Karpas-422 (cell line): ENCODE measurements at places on chromosomes 11 and 22.

DNA sequence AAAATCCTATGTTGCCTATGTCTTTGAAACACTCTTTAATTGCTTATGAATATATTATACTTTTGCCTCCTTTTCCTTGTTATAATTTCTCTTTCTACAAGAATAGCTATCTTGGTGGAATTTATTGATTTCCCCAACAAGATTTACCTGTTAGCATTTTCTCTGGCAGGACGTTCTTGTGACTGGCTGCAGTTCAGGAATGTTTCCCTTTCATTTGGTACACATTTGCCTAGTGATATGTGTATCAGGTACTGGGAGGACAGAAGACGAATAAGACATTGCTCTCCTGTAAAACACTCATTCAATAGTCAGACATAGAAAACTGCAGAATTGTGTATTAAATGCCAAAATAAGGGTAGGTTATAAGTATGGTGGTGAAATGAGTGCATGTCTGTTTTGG is 279.9 kb downstream of the FAT3 start:
- no peaks in the 10 kb centered on the region for H3K4me1 ChIP-seq
- no peak overlapping the region for H3K4me3 ChIP-seq
- DNase-seq = no peak
- H3K27me3 ChIP-seq = no peaks in the 10 kb centered on the region

DNA sequence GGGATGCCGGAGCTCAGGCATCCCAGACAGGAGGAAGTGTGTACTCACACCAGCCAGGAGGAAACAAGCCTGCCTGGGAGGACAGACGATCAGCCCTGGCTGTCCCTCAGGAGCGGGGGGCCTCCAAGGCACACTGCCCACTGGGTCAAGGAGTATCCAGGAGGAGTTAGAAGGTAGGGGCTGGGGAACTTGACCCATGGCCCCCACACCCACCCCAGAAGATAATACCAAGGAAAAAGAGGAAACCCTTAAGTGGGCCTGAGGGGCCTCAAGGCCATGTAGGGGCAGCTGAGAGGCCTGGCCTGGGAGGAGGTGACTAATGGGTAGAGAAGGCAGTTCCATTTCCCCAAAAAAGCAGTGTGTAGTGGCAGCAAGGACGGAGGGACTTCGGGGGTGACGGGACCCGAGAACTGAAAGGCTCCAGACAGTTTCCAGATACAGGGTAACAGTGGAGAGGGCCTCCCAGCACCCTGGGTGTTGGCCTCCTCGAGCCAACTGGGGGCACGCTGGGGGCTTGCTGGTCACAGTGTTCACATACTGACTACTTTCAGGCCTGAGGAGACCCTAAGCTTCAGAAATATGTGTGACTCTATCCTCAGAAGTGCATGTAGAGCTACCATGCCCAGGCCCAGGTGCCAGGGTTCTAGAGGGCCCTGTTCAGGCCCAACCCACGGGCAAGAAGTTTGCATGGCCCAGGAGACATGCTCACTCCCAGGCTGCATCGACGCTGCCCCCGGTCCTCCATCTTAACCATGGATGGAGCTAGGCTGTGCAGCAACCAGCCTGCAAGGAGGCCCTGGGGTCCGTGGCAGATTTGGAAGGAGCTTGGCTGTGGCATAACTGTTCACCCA is 75.7 kb upstream of the PITPNB start:
- no peaks in the 10 kb centered on the region; the same call in none of the 2 replicates for H3K4me1 ChIP-seq
- H3K36me3 ChIP-seq = no peaks in the 10 kb centered on the region
- no peaks in the 10 kb centered on the region for H3K27me3 ChIP-seq
- H3K4me3 ChIP-seq = no peak overlapping the region
- H3K27ac ChIP-seq = no peak overlapping the region

DNA sequence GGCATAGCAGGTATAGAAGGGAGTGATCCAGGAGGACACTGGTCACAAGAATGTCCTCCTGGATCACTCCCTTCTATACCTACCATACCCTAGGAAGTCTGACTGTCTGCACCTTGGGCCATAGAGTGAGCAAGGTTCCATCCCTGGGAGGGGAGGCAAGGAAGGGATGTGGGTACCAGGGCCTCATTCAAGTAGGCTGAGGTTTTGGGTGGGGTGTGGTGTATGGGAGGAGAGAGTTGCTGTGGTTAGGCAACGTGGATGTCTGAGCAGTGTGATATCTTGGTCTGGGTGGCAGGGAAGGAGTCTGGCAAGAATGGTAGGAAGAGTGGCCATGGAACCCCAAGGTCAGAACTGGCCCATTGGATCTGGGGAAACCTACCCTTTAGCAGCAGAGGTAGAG is 13.2 kb downstream of the PPFIBP2 start:
- DNase-seq = no peak
- H3K27ac ChIP-seq = no peak overlapping the region
- H3K4me1 ChIP-seq = peaks cover 46% of the 10 kb centered on the region
- no peak overlapping the region for H3K4me3 ChIP-seq

- H3K27ac ChIP-seq = no peak overlapping the region
- no peaks in the 10 kb centered on the region for H3K36me3 ChIP-seq
- H3K4me3 ChIP-seq = no peak overlapping the region
- no peak for DNase-seq
- no peaks in the 10 kb centered on the region for H3K27me3 ChIP-seq
Observed at GRCh38 chr11:40287916-40288803, 1171.3 kb downstream of the LRRC4C start.

GRCh38 chr11:66887526-66887925 is 30.7 kb downstream of the LRFN4 start:
- DNase-seq = no peak
- H3K27ac ChIP-seq = no peak overlapping the region

- peaks cover 98% of the 10 kb centered on the region for H3K4me1 ChIP-seq
- no peak overlapping the region for H3K4me3 ChIP-seq
- peak; percentile 66 for DNase-seq
- H3K27ac ChIP-seq = peak overlapping the region; percentile 7
- peaks cover 99% of the 10 kb centered on the region for H3K36me3 ChIP-seq
Observed at GRCh38 chr11:111368285-111368560, 10.9 kb downstream of the POU2AF1 start.

- DNase-seq = peak; percentile 45
- no peak overlapping the region for H3K27ac ChIP-seq
- H3K4me3 ChIP-seq = no peak overlapping the region
- peaks cover 5% of the 10 kb centered on the region for H3K4me1 ChIP-seq
Observed at GRCh38 chr11:73554671-73555320, 43.1 kb downstream of the FAM168A start.
